Midbrain (tissue), 1 donor: ENCODE measurements at places on chromosomes 11 and 22.

GRCh38 chr11:92226331-92227229 lies 2.0 kb downstream of the FAT3 start:
- peak; percentile 37 for DNase-seq

DNA sequence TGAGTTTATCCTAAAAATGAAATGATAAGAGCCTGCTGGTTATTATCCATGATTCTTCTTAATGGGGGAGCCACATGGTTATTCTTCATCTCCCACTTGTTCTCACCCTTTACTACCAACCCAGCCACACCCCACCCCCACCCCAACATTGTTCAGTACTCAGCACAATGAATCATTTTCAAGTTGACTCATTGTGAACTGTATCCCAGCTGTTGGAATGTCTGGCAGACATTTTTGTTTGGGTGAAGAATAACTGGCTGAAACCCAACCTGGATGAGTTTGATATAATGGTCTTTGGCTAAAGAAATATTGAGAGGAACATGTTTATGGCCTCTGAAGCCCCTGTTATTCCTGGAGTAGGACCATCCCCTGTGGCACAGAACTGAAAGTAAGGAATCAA lies 136.2 kb downstream of the ELP4 start:
- no peak for DNase-seq

DNA sequence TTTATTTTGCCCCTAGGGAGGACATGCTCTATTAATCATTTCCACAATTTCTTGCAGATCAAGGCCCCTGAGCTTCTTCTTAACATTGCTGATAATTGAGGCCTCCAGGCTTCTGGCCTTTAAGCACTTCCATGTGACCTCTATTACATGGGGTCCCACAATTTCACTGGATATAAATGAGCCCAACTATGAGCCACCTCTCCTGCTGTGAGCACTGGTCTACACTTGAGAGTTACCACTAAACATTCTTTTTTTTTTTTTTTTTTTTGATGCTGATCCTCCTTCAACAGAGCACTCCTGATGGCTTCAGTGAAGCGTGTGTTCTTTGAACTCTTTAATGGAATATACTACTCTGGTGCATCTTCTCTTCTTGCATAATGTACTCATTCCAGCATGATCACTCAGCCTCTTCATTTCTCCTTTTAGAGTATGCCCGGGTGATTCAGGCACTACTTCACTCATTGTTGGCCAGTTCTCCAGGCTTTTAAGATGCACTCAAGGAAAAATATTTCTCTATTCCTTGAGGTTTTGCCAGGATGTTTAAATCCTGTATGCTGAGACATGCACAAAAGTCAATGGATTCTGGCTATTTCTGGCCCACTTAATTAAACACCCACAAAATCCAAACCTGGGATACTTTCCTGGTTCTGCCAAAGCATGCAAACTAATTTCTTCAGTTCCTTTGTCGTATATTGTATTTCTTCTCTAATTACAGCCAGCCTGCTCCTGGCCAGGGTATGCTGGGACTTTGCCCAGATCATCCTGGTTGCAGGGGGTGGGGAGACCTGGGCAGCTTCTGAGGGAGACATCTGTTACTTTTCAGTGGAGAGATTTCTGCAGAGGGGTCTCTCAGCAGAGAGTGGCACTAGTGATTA lies 257.8 kb upstream of the LUZP2 start:
- no peak for DNase-seq

GRCh38 chr11:77191823-77192495 lies 63.9 kb downstream of the MYO7A start:
- no peak for DNase-seq

DNA sequence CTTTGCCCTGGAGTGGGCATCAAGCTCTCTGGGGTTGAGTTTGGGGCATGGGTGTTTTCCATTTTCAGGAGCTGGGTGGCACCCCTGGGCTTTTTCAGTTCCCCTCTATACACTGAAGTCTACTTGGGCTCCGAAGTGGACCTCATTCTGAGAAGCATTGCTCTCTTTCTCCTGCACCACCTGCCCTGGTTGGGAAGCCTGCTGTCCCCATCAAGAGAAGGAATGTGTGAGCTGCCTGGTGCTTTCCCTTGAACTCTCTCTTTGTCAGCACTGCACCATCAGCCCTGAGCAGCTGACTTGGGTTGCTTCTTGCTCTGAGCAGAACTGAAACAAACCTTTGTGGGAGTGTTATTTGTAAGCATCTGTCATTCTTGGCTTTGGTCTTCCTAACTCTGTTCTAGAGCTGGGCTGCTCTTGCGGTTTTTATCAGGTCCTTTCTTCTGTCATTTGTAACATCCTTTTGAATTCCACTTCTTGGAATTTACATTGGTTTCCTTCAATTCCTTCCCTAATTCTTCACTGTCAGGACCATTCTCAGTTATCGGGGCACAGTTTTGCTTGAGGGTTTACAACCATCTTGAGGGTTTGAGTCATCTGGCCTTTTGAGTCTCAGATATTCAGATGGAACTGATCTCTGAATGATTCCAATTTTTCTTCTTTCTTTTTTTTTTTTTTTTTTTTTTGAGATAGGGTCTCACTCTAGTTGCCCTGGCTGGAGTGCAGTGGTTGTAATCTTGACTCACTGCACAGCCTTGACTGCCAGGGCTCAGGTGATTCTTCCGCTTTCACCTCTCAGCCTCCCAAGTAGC lies 20.5 kb downstream of the UBE2L3 start:
- peak; percentile 54 for DNase-seq

DNA sequence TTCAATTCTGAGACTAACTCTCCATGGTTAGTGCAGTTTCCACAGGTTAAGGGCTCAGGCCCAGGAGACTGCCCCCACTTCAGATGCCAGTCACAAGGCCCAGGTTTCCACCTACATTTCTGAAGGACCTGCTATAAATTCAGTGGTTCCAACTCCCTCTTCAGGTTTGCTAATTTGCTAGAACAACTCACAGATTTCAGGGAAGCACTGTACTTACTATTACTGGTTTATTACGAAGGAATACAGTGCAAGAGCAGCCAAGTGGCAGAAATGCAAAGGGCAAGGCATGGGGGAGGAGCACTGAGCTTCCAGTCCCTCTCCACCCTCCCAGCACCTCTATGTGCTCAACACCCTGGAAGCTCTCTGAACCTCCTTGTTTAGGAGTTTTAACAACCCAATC lies 39.3 kb upstream of the SPON1 start:
- DNase-seq, result no peak

- DNase-seq, result no peak
These were observed 10.5 kb downstream of the CTSC start for GRCh38 chr11:88327061-88327460.

GRCh38 chr22:39089928-39090327 lies 7.1 kb upstream of the APOBEC3H start:
- no peak for DNase-seq

DNA sequence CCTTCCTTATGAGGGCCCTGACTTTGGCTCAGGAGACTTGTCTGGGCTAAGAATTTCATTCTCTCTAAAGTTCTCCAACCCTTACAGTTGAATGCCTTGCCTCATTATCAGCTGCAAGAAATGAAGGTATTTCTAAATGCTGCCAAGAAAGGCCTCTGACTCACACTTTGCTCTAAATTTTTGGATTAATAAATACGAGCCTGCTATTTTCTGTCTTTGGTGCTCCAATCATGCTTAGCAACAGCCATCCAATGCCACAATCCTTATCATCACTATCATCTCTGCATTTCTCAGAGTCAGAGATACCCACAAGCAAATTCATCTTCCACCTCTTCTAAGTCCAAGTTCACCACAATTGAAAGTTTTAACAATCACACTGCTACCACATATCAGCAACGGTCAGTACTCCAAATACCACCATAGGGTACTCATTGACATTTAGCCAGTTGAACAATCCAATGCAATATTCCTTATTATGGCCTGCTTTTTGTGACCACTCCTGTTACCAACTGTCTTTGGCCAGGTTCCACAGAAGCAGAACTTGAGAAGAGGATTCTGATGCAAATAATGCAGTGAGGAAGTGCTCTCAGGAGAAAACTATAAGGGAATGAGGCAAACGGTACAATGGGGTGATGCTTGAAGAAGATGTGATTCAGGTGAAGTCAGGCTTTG lies 5.7 kb downstream of the PATE2 start:
- DNase-seq, result no peak

DNA sequence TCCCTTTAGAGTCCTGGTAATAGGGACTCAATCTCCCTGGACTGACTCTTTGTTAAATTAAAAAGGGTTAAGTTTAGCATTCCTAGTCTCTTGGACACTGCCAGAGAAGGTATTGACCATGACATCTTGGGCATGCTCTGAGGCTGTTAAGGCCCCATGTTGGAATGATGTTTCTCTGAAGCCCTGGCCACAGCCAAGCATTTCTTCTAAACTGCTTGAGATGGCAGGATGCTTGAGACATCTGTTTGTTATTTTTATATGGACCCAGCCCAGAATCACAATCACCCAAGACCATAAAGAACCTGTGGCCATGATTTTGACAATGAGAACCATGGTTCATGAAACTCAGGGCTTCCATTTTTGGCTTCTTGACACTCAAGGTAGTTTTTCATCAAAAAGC lies 5.5 kb upstream of the ANKK1 start:
- DNase-seq, result no peak

DNA sequence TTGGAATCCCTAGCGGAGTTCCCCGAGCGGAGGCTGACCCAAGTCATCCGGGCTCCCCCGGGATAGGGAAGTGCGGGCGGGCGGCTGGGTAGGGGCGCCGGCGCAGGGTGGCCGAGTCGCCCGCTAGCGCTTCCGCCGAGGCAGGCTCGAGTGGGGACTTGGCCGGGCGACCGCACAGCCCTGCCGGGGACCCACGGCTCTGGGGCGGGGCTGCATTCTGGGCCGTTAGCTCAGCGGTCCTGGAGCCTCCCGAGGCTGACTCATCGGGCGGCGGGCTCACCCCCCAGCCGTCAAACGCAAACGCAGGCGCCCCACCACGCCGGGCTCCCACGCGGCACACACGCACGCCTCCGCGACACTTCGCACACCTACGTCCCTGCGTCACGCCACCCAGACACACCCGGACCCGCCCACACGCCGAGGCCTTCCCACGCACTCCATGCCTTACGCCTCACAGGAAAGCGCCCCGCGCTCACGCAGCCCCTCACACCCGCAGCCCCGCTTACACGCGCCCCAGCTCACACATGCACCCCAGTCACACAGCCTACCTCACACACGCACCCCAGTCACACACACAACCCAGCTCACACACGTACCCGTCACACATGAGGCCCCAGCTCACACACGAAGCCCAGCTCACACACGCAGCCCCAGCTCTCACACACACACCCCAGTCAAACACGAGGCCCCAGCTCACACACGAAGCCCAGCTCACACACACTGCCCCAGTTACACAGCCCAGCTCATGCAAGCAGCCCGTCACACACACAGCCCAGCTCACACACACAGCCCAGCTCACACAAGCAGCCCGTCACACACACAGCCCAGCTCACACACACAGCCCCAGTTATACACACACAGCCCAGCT lies 1.2 kb downstream of the PHLDB1 start:
- peak; percentile 45 for DNase-seq

- DNase-seq, result peak; percentile 76
These were observed 110.4 kb downstream of the RRAS2 start for GRCh38 chr11:14248580-14248981.

DNA sequence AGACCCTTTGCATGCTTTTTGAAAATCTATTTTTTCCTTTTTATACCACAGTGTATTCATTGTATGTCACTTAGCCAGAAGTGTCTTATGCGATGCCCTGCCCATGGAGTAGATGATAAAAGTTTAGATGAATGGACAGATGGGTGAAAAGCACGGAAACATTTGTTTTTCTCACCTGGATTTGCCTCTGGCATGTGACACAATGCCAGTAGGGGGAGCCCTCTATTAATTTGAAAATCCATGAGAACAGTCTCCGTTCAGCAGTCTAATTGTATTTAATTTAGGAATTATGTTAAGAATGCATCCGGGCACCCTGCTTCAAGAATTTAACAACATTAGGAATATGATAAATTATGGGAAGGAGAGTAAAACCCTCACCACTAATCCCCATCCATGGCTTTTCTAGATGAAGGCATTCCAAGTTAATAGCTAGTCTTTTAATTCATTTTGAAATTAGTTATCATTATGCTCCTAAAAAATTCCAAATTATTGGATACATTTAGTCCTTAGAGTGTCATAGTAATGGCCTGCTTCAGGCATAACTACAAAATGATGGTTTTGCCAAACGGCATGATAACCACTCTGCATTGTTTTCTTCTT lies 55.3 kb upstream of the ALKBH3 start:
- DNase-seq, result no peak

DNA sequence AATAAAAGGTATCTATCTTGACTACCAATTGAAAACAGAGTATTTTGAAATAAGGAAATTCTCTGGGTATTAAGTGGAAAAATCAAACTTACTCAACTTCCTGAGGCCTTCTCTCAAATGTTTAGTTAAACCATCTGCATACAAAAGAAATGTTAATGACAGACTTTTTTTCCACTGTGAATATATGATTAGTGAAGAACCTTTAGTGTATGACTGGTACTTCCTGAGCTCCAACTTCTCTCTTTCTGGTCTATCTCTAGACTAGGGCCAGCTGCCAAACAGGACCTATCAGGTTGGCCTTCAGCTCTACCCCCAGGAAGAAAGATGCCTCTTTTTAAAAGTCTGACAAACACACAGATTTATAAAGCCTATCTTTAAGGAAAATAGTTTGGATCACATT lies 68.8 kb upstream of the SCUBE2 start:
- DNase-seq, result no peak

GRCh38 chr11:3375552-3375951 lies 3.4 kb downstream of the ZNF195 start:
- DNase-seq, result no peak

- DNase-seq, result no peak
These were observed 41.6 kb upstream of the PHF21B start for GRCh38 chr22:45051419-45051818.

DNA sequence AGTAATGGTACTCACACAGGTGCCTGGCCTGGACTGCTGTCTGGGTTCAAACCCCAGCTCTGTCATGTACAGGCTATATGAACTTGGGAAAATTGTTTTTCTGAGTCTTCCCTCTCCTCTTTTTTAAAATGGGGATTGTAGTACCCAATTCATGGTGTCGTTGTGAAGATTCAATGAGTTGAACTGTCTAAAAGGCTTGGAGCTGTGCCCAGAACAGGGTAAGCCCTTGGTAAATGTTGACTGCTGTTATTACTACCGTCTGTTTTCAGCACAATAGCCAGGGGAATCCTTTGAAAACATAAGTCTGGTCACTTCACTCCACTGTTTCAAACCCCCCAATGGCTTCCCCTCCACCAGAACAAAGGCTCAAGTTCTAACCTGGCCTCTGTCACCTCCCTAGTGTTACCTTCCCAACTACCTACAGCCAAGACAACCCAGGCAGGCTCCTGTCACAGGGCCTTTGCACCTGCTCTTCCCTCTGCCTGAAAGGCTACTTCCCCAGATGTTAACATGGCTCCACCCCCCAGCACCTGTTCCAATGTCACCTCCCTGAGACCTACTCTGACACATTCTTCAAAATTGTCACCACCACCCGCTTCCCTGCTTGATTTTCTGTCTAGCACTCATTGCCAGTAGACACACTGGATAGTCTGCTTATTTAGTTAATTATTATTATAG lies 152.8 kb downstream of the CHST1 start:
- no peak for DNase-seq

GRCh38 chr11:96235751-96236150 lies 107.2 kb downstream of the MAML2 start:
- DNase-seq, result no peak

- DNase-seq, result no peak
These were observed 138.4 kb downstream of the CRYBB2 start for GRCh38 chr22:25357606-25358420.

GRCh38 chr11:125346179-125346530 lies 149.9 kb downstream of the FEZ1 start:
- no peak for DNase-seq

- DNase-seq, result no peak
These were observed 191.2 kb downstream of the CWF19L2 start for GRCh38 chr11:107266455-107266854.
